Right renal pelvis (tissue), 4 donors: ENCODE measurements at places on chromosomes 7 and 10. TPM values are rescaled to one million over a fixed set of nuclear protein-coding genes. Genes with fewer than 3 reads are reported as not detected.
A peak's percentile ranks its signal among the peaks of the same experiment; 100 is the strongest.

DNA sequence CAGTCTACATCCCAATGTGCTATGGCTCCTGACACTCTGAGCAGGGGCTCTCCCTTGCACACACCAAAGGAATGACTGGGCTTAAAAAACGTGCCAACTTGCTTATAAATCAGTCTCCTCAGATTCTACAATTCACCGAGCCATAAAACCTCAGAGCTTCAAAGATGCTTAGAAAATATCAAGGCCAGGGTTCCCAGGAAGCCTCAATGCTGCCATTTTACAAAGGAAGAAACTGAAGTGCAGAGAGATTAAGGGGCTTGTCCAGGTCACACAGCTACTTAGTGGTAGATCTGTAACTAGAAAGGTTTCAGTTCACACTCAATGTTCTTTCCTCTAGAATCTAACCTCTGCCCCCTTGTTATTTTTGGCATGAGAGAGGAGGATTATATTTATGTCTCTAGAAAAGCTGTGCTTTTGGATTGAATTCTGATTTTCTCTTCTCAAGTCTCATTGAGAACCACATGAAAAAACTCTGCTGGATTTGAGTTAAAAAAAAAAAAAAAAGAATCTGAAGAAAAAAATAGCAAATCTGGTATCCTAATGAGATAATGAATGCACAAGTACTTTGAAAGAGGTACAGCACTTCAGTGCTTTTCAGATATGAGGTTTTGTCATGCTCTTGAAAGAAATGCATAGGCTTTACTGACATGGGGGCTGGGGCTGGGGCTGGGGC, 22.3 kb upstream of the TSPAN33 start:
- no peak for DNase-seq

GRCh38 chr10:31262672-31263071, 56.3 kb upstream of the ZEB1 start:
- DNase-seq = no peak

- no peak for DNase-seq
Measured at GRCh38 chr10:132748545-132749370, 37.2 kb downstream of the NKX6-2 start.

DNA sequence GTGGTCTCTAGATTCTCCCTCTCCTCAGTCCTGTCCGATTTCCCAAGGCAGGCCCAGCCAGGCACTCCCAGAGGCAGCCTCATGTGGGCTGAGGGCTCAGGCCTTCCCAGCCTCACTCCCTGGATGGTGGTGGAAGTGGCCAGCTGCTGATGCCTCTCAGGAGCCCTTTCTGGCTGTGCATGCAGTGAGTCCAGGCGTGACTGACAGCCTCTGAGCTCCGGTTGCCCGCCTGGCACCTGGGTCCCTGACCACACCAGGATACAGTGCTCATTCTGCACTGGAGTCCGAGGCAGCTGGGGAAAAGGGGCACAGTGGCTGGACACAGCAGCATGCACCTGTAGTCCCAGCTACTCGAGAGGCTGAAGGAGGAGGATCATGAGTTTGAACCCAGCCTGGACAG, 132.6 kb downstream of the CUL2 start:
- no peak for DNase-seq

- DNase-seq = no peak
Measured at GRCh38 chr7:158865977-158866376, 9.6 kb downstream of the DYNC2I1 start.

- DNase-seq = peak; percentile 8
Measured at GRCh38 chr10:114823077-114823463, 1.5 kb downstream of the FHIP2A start.

- no peak for DNase-seq
Measured at GRCh38 chr7:149799397-149800168, 26.2 kb upstream of the ZNF467 start.

- DNase-seq = no peak
Measured at GRCh38 chr7:106767078-106767477, 98.0 kb upstream of the PIK3CG start.

GRCh38 chr7:47763063-47763974, 181.4 kb upstream of the TNS3 start:
- DNase-seq = peak; percentile 33

GRCh38 chr7:149510248-149510647, 12.6 kb upstream of the ZNF746 start:
- no peak for DNase-seq

GRCh38 chr7:79282070-79282694, 171.3 kb downstream of the MAGI2 start:
- DNase-seq = no peak

WDR37 gene
- polyA plus RNA-seq = 17.3 TPM

CCDC186 gene
- 28.1 TPM for polyA plus RNA-seq

LRRN3 gene
- polyA plus RNA-seq = 7.2 TPM

FAS gene
- polyA plus RNA-seq = 11.0 TPM
